ENCODE measurements at places on chromosomes 12 and 14.

DNA sequence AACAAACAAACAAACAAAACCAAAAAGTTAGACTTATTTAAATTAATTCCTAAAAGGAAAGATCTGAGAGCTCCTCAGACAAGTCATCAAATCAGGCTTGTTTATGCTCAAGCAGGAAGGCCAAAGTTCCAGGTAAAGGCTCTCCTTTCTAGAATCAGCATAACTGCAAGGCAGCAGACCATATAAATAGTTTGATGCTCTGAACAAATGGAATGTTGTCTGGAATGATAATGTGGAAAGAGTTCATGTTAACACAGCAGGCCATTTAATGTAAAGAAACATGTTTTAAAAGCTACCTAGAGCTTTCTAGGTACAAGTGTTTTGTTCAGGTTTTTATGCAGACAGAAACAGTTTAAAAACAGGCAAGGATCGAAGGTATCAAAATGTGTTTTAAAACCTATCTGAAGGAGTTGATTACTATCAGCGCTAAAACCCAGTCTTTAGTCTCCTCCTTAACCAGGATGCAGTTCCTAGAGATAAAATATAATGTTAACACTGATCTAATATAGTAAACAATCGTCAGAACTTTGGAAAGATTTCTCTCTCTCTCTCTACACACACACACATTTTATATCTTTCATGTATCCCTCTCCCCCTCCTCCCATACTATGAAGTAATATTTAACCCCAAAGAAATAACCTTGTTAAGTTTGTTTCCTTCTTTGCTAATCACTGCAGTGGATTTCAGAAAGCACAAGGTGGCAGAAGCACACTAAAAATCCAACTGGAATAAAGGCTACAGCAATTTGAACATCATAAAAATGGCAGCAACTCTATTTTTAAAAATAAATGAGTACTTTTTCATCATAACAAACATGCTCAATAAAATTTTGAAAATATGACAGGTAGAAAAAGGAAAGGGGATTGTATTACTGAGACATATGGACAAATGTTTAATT lies 135.5 kb downstream of the PAWR start:
- peak; percentile 60 for DNase-seq

- no peak for DNase-seq
Observed at GRCh38 chr12:79919762-79920161, 15.1 kb downstream of the PPP1R12A start.

DNA sequence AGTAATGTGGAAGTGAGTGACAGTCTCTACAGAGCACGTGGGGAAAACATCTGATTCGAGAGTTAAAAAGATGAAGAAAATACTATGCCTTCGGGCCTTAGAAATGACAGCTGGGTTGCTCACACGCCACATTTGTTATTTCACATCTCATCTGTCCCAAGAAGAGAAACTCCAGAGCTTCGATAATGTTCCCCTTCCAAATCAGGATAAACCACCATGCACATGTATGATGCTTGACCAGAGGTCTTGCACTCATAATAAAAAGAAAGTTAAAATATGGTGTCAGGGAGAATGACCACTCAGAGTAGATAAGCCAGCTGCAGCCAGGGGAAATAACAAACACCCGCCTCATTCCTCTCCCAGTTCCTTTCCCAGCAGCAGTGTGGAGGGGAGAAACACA lies 34.6 kb downstream of the NIN start:
- no peak for DNase-seq

GRCh38 chr12:4030929-4031702 lies 157.9 kb upstream of the PARP11 start:
- DNase-seq = peak; percentile 98

GRCh38 chr14:101105045-101105444 lies 201.5 kb upstream of the RTL1 start:
- no peak for DNase-seq

GRCh38 chr12:63362791-63363190 lies 211.8 kb upstream of the AVPR1A start:
- peak; percentile 47 for DNase-seq

- DNase-seq = no peak
Observed at GRCh38 chr12:124620606-124621295, 53.3 kb upstream of the NCOR2 start.

- no peak for DNase-seq
Observed at GRCh38 chr12:39743655-39744054, 124.1 kb upstream of the ABCD2 start.

DNA sequence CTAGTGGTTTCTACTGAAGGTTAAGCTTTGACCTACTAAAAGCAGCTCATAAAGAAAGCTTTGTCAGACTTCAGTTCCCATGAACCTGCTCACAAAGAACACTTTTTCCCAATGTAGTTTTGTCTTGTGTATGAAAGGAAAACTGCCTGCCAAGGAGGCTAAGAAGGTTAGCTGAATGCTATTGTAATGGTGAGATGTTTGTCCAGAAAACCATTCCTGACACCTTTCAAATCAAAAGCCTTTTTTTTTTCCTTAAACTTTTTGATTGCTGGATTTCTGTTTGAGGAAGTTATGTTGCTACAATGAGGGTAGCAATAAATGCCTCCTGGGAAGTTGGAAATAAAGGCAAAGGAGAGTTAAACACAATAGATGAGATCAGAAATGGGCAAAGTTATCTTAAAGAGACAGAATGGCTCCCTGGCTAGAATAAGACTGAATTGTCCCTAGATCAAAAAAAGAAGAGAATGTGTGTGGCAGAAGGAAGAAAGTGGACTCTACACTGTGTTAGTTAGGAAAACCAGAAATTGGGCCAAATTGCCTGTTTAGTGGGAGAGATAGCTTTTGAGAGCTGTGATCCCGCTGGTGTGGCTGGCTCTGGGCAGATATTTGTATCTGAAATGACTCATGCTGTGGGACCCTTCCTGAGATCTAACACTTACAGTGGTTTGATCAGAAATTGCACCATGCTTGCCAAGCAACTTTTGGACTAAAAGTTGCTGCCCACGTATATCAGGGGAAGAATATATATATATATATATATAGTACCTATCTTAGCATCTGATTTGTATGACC lies 27.5 kb downstream of the TECPR2 start:
- peak; percentile 12 for DNase-seq

GRCh38 chr12:65902500-65902899 lies 78.2 kb downstream of the HMGA2 start:
- peak; percentile 67 for DNase-seq

GRCh38 chr14:30864934-30865333 lies 9.4 kb upstream of the COCH start:
- no peak for DNase-seq

DNA sequence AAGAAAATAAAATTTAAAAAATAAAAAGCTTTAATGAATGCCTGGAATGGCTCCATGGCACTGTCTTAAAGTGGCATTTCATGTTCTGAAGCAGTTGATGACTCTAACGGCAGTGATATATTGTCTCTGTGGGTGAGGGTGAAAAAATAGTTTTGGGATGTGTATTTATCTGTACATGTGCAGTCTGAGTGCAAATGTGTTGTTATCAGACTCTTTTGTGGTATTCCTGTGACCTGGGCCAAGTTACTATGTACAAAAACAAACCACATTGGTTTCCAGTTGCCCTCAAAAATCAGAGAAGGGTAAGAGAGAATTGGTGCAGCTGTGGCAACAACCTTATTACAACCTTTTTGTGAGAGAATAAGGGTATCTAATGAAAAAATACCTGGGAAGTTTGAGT lies 81.7 kb upstream of the CCDC91 start:
- peak; percentile 31 for DNase-seq

DNA sequence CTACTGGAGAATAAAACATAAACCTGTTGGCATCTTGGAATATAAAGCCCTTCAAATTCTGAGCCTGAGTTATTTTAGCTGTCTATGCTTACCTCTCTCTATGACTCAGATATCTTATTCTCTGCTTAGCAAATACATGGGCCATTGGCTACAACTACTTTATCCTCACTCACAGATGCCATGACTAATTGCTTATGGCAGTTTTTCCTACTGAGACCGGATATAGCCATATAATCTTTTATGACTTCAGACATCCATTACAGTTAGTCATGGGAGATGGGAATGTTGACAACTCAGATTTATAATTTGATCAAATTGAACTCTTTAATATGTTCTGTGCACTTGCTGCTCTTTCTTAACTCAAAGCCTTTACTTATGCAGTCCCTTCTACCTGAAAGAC lies 502.4 kb upstream of the ATP2B1 start:
- peak; percentile 67 for DNase-seq

GRCh38 chr12:20463913-20464524 lies 95.7 kb downstream of the PDE3A start:
- DNase-seq = no peak

GRCh38 chr12:68482660-68483059 lies 128.0 kb upstream of the RAP1B start:
- DNase-seq = peak; percentile 11
